Glomerular endothelial cell (primary cell): ENCODE measurements at places on chromosomes 1 and 21. TPM values are rescaled to one million over a fixed set of nuclear protein-coding genes. Genes with fewer than 3 reads are reported as not detected.

C1QC gene
- not detected in 2 replicates for total RNA-seq

ADGRB2 gene
- total RNA-seq = 1.6 and 2.6 TPM in 2 replicates

EPHX1 gene
- 26.1 and 37.6 TPM in 2 replicates for total RNA-seq

ADGRL4 gene
- total RNA-seq = 170 and 186 TPM in 2 replicates

ASPM gene
- total RNA-seq = 4.5 and 11.3 TPM in 2 replicates

CR1L gene
- not detected in 2 replicates for total RNA-seq

MTF1 gene
- 3.7 and 6.2 TPM in 2 replicates for total RNA-seq

ANGPTL3 gene
- not detected in 2 replicates for total RNA-seq

LRRC42 gene
- 23.1 and 32.0 TPM in 2 replicates for total RNA-seq

NTNG1 gene
- 25.8 and 42.3 TPM in 2 replicates for total RNA-seq

AMPD1 gene
- not detected in 2 replicates for total RNA-seq

ITLN1 gene
- total RNA-seq = not detected in 2 replicates

MAB21L3 gene
- not detected in 2 replicates for total RNA-seq

SRP9 gene
- total RNA-seq = 160 and 200 TPM in 2 replicates

LCE3D gene
- total RNA-seq = not detected in 2 replicates

FRRS1 gene
- 1.2 and 2.1 TPM in 2 replicates for total RNA-seq

TMEM269 gene
- total RNA-seq = not detected in 2 replicates

EFNA1 gene
- total RNA-seq = 77.9 and 195 TPM in 2 replicates
